ENCODE measurements at places on chromosomes 4 and X.

DNA sequence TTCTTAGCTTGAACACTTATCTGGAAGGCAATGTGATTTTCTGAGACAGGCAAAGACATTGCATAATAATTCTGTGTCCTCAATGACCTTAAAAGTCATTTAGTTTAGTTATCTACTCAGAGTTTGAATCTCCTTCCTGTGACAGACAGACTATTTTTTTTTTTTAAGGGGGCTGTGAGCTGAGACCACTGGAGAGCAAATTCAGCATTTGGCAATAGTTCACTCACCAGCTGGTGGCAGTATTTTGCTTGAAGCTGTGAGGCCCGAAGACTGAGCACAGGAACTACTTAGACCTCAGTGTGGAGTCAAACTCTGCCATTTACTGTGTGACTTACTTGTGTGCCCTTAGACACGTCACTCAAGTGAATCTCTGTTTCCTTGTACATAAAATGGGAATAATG lies 22.9 kb upstream of the CPE start:
- peak; percentile 33 for DNase-seq

DNA sequence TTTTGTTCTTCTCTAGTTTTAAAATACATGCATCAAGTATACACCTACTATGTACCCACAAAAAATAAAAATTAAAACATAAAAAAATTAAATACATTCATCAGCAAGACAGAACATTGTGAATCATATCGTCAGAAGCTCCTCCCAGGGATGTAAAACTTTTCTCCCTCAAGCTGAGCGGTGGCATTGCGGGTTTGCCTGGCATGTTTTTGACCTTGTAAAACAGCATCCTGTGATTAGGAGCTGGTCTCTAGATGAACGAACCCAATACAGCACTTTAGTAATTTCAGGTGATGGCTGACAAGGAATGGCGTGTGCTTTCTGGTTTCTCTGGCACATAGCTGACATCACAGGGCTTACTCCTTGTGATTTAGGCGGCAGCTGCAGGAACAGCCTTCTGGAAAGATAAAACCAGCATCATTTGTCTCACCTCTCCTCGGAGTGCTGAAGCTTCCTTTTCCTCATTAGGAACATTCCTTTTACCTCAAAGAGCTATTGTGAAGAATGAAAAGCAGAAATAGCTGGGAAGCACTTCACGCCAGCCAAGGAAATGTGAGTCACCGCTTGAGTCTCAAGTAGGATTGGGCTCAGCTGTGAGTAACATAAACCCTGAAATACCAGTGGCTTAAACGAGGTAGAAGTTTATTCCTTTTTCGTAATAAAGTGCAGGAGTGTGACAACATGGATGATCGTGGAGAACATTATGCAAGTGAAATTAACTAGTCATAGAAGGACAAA lies 44.3 kb downstream of the NYX start:
- peak; percentile 87 for DNase-seq

DNA sequence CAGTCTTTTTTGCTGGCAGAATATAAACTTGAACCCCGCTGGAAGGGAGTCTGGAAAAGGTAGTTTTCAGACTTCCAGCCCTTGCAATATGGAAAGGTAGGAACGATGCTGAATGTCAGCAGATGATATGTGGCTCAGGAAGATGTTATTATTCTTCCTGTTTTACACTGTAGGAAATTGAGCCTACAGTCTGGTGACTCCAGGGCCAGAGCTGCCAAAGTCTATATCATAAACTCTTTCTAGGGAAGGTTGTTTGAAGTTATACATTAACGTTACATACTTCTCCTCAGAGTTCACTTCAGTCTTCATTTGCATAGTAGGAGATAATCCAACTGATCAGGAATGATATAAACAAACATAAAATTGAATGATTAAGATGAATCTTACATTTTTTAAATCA lies 141.3 kb downstream of the FAT4 start:
- no peak for DNase-seq

GRCh38 chrX:7941390-7942042 lies 14.3 kb upstream of the PNPLA4 start:
- no peak for DNase-seq

- no peak for DNase-seq
Observed at GRCh38 chr4:177229331-177229730, 80.3 kb upstream of the NEIL3 start.

DNA sequence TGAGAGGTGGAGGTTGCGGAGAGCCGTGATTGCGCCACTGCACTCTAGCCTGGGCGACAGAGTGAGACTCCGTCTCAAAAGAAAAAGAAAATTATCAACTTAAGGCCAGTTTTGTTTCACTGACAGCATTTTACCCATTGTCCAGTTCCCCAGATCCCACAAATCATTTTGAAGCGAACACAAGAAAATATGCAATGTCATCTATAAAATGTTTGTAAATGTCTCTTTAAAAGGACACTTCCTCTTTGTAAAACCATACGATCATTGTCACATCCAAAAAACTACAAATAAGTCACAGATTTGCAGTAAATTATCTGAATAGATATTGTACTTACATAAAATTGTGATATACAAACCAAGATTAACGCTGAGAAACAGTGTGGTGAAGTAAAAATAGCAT lies 147.6 kb downstream of the ATRX start:
- no peak for DNase-seq

GRCh38 chr4:8594097-8595038 lies 1.8 kb downstream of the CPZ start:
- peak; percentile 72 for DNase-seq

- DNase-seq, result peak; percentile 84
Observed at GRCh38 chr4:119025916-119026661, 109.5 kb upstream of the MYOZ2 start.

GRCh38 chrX:67555578-67556203 lies 11.9 kb downstream of the AR start:
- DNase-seq, result peak; percentile 25

DNA sequence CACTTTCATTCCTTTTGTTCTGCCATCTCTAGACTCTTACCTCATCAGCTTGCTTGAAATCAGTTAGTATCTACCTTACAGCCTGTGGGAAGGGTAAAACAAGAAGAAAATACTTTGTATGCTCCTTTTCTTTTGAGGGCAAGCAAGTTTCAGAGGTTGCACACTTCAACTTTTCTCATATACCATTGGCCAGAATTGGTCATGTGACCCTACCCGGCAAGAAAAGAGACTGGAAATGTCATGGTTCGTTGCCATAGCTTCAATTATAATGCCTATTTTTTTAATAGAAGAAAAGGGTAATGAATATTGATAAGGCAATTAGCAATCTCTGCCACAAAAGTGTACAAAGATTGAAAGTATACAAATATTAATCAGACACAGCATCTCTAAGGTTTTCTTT lies 346.7 kb upstream of the TACR3 start:
- no peak for DNase-seq

DNA sequence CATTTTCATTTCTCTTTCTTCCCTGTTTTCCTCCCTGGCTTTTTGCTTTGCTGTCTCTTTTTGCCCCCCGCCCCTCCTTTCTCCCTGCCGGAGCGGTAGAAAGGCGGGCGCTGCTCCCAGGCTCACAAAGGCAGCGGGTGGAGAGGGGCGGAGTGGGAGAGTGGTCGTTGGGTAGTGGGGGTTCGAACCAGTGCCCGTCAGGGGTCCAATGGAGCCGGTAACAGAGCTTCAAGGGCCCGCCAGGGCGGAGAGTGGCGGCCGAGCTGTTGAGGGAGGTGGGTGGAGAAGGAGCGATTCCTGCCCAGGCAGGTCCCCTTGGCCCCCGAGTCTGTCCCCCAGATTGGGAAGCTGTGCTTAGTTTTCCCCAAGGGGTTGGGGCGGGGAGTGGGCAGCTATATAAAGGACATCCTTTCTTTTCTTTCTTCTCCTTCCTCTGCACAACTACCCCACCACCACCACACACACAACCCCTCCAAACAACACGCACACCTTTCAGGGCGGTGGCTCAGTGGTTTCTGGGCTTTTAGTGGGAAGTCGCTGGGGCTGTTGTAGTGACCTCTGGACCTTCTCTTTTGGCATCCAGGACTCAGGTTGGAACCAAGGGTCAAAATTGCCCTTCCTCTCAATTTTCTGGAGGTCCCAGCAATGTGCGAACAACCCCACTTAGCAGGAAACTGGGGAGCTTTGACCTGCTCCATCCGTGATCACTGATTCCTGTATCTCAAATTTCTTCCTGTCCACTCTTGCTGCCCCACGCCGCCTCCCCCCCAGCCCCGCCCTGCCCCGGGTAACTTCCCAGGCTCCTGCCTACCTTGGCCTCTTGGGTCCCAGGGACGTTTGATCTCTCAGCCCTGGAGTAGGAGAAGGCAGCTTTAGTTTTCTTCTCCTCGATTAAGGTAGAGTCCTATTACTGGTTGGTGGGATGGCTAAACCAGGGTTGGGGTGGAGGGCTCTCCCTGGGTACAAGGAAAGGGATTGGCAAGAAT lies 1.9 kb downstream of the EFNB1 start:
- DNase-seq, result no peak

DNA sequence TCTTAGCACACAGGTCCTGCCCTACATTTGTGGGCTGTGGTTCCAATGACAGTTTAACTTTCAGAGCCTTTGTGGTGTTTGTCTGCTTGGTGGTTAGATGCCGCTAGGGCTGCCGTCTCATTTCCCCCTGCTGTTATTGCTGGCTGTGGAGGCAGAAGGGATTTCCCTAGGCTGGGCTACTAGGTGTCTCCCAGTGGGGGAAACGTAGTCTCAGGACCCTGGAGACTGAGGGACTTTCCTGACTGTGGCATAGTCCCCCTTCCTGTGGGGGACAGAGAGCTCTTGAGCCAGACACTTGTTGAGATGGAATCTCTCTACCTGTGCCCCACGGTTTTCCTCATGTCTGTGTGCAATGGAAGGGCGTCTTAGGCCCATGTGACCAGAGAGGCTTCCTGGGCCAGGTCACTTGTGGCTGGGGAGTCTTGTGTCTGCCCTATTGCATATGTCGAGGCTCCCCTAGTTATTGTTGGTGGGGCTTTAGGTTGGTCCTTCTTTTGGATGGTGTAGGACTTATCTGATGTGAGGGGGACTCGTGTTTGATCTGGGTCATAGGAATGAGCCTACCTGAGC lies 68.2 kb downstream of the ARHGAP10 start:
- DNase-seq, result no peak

DNA sequence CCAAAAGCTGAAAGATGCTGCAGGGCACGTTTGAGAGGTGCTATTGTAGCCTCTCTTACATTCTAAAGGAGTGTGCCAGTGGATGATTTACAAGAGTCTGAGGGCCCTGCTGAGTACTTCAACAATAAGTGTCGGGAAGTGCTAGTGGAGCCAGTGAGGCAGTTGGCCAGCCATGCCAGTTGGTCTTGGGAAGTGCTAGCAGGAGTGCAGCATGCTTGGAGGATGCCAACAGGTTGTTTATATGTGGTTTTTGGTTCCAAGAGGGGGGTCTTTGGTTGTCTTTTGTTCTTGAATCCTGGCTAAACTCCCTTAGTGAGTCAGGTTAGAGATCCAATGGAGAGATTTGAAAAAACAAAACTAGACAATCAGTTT lies 335.3 kb downstream of the PABPC4L start:
- DNase-seq, result no peak

DNA sequence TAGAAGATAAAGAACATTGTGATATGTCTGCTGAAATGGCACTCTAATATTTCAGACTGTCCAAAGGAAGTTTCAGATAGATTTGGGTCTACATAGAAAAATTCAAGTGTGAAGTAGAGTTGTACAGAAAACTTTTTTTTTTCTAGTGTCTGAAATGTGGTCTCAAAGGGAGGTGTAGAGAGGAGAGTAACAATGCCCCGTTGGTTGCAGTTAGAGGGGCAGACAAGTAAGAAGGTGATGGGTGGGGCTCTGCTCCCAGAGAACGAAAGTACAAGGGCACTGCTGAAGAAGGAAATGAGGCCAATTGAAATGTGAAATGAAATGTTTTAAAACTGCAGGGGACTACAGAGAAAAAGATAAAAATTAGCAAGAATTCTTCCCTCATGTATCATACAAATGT lies 177.8 kb downstream of the BANK1 start:
- DNase-seq, result no peak

DNA sequence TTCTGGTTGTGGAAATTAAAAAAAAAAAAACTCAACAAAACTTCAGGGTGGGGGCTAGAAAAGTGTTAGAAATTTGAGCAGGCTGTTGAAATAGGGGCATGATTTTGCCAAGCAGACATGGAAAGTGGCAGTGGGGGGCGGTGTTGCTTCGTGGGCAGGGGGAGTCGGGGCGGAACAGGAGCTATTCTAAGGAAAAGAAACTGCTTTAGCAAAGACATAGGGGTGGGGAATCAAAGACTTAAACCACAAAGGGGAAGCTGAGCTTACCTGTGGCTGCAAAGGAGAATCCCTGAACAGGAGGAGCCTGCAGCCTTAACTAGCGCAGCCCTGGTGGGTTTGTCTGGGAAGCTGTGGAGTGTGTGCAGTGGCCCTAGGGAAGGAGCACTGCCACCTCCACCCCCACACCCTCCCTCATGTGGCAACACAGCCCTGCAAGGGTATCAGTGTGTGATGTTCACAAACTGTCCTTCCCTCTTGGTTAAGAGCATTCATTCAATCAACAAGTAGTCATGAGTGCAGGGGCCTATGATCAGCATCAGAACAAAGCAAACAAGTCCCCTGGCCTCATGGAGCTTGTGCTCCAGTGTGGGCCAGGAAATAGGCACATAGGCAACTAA lies 20.5 kb downstream of the SEL1L3 start:
- no peak for DNase-seq

DNA sequence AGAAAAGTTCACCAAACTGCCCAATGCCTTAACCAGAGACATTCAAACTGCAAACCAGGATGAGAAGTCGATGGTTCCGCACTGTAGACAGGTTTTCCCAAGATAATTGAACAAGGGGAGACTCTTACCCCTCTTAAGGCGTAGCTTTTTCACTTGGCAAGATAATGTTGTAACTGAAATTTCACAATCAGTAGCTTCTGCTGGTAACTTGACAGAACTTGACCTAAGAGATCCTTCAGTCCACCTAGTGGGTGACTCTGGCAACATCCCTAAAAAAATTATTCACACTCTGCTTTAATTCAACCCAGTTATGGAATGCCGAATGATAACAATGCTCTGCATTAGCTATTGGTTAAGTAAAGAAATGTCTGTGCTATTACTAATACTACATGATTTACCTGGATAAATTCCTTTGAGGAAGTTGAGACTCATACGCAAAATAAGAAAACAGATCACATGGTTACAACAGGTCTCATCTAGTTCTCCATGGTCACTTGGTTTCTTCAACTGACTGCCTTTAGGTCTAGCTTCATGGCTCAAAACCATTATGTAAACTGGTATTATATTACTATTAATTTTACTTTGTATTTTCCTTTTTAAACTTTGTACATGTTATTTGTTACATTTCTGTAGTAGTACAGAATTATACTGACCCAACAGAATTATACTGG lies 9.1 kb downstream of the ELF2 start:
- DNase-seq, result peak; percentile 57

DNA sequence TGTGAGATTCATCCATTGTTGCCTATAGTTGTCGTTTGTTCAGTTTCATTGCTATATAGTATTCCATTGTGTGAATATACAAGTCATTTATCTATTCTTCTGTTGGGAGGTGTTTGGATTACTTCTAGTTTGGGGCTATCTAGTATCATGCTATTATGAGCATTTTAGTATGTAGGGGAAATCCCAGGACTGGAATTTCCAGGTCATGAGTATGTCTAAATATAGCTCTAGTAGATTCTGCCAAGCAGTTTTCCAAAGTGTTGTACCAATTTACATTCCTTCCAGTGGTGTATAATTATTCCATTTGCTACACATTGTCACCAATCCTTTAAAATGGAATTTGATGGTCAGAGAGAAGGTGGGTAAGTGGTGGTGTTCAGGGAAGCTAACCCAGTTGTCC lies 30.1 kb downstream of the EGFL6 start:
- no peak for DNase-seq

- no peak for DNase-seq
Observed at GRCh38 chr4:1462009-1462767, 55.9 kb upstream of the NKX1-1 start.

- peak; percentile 21 for DNase-seq
Observed at GRCh38 chrX:71533851-71534561, 1.1 kb downstream of the OGT start.

Data from HFFc6 (cell line).